ENCODE measurements at places on chromosomes 3 and 15.

GRCh38 chr15:32840507-32841245 is 122.9 kb downstream of the GREM1 start:
- no peak for DNase-seq

- peak; percentile 55 for DNase-seq
These were observed 1.8 kb downstream of the HES1 start for GRCh38 chr3:194137506-194138474.

GRCh38 chr3:78794431-78794830 is 973.4 kb downstream of the ROBO1 start:
- DNase-seq = no peak

GRCh38 chr3:113232342-113232741 is 21.0 kb downstream of the BOC start:
- no peak for DNase-seq

GRCh38 chr15:57196865-57197264 is 179.4 kb upstream of the CGNL1 start:
- no peak for DNase-seq

- DNase-seq = no peak
These were observed 7.2 kb downstream of the SUSD5 start for GRCh38 chr3:33211444-33211843.

DNA sequence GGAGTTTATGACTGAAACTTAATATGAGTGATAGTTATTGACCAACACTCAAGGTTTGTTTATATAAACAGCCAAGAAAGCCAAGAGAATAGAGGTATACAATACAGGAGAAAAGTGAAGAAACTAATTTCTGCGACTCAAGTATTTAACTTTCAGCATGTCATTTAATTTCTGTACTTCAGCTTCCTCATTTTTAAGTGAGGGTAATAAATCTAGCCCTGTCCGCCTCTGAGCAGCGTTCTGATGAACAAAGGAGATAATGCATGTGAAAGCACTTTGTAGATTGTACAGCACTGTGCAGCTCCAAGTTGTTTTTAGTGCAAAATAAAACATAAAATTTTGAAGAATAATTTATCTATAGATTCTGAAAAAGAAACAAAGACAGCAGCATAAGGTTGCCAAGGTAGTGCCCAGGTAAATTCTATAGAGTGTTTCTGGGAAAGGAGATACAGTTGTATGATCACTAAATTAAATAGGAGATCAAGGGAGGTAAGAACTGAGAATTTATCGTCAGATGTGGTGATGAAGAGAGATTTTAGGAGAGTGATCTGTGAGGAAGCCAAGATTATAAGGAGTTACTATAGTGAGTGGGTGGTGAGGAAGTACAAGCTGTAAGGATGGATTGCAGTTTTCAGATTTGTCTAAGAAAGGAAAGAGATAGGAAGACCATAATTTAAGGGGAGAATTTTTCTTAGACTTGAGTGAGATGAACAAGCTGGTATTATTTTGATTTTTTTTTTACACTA is 71.3 kb downstream of the RASA2 start:
- no peak for DNase-seq

DNA sequence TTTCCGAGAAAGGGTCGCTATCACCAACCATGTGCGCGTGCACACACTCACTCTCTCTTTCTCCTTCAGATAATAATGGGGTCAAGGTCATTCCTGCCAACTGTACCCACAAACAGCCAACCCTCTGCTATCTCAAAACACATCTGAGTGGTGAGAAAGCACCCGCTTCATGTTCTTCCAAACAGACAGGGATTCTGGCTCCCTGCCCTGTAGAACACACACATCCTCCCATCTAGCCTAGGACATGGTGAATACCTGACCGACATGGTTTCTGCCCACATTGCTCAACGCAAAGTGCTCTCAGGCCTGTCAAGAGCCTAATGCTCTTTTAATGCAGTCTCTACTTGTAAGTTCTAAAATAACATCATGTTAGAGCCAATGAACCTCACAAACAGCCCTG is 302.2 kb downstream of the FOXP1 start:
- DNase-seq = no peak

DNA sequence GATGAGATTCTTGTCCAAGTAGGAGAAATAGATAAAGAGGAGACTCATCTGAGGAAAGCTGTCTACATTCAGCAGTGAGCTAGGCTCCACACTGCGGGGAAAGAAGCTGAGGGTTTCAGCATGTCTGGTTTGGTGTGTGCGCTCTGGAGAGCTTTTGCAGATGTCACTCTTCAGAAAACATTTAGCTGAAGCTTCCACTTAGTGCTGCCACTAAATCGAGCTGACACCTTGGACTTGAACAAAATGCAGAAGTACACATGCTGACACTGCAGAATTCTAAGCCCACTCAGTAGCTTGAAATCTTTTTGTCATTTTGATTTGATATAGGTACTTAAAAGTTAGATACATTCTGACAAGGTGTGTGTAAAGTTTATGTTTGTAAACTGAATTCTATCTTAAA is 32.3 kb upstream of the CRTC3 start:
- DNase-seq = no peak

DNA sequence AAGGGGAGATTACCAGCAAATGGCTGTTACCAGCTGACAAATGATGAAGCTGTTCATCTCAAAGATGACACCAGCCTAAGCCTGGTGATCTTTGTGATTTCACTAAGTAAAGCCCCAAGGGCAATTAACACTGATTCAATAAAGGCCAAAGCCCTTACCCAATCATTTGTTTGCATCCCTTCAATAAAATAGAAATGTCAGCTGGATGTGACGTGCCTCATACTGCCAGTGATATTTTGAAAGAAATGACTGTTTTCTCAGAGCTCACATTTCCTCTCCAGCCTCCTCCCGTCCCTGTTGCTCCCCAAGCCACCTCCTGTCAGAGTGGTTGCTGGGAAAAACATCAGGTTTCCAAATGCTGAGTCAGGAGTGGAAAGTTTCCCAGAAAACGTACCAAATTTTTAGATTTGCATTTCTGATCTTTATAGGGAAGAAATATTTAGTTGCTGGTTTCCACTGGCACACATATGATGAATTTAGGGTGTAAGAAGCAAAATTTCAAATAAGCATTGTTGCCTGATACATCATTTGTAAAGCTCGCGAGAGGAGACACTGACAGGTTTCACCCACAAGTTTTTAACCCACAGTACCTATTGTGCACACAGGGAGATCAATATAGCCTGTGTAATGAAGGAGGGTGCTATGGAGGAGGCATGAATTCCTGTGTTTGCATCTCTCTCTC is 21.0 kb downstream of the C2CD4A start:
- no peak for DNase-seq
